ENCODE measurements at places on chromosomes 4 and X.

DNA sequence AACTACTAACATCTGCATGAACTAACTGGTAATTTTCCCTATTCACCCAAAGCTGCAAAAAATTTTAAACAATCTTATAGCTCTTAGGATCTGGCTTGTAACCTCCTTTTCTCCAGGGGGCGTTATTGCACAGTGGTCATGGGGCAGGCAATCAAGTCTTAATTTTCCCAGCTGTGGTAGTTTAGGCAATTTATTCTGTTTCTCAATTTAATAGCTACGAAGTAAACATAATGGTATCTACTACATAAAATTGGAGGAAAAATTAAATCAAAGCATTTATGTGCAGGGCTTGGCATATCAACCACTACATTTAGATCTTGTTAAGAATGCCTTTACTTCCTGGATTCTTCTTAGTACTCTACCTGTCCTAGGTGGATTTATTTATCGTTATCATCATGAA lies 137.4 kb upstream of the GUCY1A1 start:
- no peak for DNase-seq

DNA sequence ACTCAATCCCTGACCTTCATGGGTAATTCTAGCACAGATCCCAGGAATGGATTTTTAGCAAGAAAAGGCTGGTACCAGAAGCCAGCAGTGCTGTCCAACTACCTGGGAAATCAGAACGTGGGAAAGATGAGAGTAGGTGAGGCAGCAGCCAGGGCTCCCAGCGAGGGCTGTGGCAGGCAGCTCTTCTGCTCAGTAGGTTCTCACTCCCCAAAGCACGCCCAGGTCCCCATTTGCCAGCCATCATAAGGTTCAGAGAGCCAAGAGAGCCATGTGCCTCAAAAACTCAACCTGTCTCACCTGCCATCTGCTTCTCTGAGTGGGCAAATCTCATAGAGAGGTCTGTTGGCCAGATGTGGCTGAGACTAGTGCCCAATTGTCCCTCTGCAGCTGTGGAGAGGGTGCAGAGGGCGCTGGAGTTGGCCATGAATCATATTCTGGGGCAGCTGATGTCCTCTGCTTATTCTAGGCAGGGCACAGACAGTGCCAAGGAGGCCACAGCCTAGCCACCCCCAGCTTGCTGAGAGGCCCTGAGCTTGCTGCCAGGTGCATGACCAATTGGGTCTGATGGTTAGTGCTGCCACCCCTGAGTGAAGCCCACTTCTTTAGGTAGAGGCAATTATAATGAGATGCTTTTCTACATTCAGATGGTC lies 81.7 kb upstream of the GATB start:
- DNase-seq, result no peak

GRCh38 chrX:30283456-30284200 lies 25.6 kb downstream of the NR0B1 start:
- no peak for DNase-seq

DNA sequence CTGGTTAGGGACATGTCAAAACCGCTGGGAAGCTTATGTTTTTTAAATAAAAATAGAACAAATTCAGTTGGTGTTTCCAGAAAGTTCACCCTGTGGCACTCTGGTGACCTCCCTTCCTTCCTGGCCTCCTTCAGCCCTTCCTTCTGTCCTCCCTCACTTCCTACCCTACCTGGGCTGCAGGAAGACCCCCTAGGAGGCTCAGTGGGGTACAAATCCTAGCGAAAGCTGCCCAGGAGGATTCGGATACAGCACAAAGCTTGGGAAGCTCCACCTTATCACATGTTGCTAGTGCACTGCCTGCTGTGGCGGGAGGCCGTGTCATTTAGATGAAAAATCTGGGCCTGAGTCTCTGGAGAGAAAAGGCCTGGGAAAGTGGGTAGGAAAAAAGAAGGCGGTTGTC lies 60.5 kb downstream of the FHDC1 start:
- DNase-seq, result no peak

GRCh38 chr4:42458657-42459056 lies 61.4 kb downstream of the SHISA3 start:
- DNase-seq, result no peak

GRCh38 chr4:151719956-151720334 lies 40.9 kb downstream of the GATB start:
- no peak for DNase-seq

DNA sequence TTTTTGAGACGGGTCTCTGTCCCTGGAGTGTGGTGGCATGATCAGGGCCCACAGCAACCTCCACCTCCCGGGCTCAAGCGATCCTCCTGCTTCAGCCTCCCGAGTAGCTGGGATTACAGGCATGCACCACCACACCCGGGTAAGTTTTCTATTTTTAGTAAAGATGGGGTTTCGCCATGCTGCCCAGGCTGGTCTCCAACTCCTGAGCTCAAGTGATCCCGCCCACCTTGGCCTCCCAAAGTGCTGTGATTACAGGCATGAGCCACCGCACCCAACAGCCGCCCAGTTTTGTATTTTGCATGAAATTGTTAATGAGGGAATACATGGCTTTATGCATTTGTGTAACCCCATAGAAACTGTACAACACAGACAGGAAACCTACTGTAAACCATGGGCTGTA lies 2.8 kb upstream of the ARHGAP4 start:
- DNase-seq, result no peak

DNA sequence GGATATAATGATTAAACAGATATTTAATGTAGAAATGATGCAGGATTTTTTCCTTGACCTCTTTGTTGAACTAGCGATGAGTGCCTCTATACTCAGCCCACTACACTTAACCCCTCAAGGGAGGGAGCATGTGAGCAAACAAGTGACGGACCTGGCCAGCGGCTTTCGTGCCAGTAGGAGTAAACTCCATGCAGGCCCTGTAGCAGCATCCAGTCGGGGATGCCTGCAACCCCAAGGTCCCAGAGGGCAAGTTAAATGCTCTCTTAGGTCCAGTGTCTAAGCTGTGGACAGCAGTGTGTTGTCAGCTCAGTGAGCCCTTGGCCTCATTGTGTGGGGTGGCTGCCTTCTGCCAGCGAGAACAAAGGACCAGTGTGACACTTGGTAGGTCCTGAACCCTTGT lies 708.7 kb downstream of the TECRL start:
- no peak for DNase-seq

- peak; percentile 47 for DNase-seq
Measured at GRCh38 chr4:147984065-147984777, 252.3 kb downstream of the ARHGAP10 start.

DNA sequence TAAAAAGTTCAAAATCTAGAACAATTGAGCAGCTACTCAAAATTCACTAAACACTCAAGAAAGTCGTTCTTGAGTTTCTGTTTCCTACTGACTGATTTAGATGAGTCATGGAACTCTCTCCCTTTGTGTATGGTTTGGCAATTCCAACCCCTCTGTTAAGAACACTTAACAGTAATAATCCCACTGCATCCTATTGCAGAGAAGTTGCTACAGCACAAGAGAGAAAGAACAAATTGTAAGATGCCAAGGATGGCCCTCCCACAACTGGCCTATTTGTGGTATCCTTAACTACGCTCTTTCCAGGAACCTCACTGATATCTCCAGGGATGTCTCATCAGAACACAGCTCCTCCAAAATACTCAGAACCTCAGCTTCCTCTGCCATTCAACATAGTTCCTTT lies 701.8 kb upstream of the TENM3 start:
- DNase-seq, result no peak

GRCh38 chrX:130916636-130917422 lies 13.8 kb upstream of the ENOX2 start:
- peak; percentile 36 for DNase-seq

GRCh38 chr4:20422398-20422797 lies 170.7 kb downstream of the SLIT2 start:
- DNase-seq, result peak; percentile 71

DNA sequence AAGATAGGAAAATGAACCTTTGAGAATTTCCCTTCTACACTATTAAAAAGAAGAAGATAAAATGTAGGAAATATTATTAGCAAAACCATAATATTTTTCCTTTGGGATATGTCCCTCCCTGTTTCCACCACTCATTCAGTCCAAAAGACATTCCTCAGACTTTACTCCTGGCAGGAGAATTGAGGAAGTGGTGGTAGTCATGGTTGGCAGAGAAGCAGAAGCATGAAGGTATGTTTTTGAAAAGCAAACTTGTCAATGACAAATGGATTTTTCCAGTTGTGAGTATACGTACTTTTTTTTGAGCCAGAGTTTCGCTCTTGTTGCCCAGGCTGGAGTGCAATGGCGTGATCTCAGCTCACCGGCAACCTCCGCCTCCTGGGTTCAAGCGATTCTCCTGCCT lies 13.7 kb downstream of the STAG2 start:
- DNase-seq, result no peak

DNA sequence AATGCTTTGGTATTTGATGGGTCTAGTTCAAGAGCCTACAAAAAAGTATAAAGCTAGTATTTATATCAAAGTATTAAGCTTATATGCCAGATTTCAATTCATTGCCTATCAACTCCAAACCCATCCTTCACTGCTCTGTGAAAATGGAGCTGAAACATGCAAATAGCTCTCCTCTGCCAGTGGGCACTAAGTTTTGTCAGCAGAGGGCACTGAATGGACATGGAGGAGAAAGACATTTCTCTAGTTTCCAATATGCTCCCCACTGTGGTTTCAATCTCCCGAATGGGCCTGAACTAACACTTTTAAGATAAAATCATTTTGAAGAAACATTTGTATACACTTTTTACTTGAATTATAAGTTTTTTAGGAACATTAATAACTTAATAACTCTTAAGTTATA lies 12.4 kb downstream of the PPID start:
- no peak for DNase-seq

DNA sequence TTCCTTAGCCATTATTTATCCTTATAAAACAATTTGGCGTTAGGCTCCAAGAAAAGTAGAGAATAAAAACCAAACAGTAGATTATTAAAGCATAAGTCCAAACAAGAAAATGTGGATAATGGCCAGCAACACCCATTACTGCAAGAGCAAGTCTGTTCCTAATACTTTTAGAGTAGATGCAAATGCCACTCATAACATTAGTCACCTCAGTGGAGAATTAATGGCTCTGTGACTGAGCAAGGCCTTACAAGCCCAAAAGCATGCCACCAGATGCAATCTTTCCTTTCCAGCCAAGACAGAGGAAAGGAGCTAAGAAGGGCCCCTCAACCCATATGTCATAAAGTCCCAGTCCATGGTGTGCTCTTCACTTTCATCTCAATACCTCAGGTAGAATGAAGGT lies 373.8 kb downstream of the OPHN1 start:
- DNase-seq, result no peak

DNA sequence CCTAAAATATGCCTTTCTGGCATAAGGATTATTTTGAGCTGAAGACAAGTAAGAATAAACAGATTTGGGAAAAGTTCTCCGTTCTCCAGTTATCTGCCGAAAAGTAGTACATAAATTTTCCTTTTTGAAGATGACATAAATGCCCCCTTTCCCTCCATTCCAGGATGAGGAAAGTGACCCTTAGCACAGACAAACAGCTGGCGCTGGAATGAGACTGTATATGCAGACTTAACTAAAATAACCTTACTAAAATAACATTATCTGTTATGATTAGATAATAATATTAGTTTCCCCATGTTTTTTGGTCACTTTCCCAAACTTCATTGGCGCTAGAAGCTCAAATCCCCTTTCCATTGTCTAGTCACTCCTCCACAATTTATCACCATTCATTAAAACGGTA lies 21.5 kb downstream of the PDGFC start:
- DNase-seq, result no peak

GRCh38 chr4:55033296-55033695 lies 92.1 kb downstream of the KDR start:
- DNase-seq, result no peak

DNA sequence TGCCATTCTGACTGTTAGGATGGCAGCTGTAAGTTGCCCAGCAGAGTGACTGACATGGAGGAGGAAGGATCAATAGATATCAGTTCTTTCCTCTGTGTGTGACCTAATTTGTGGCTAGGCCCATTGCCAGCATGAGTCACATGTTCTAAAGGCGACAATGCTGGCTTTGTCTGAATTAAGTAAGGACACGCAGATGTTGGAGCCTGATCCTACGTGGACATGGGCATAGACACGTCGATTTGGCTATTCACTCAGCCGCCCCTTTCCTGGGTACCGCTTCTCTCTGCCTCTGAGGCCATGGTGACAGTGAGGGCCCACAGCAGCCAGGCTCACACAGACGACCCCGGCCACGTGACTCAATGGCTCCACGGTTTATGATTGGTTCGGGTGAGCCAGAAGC lies 16.3 kb downstream of the PROM1 start:
- DNase-seq, result no peak

DNA sequence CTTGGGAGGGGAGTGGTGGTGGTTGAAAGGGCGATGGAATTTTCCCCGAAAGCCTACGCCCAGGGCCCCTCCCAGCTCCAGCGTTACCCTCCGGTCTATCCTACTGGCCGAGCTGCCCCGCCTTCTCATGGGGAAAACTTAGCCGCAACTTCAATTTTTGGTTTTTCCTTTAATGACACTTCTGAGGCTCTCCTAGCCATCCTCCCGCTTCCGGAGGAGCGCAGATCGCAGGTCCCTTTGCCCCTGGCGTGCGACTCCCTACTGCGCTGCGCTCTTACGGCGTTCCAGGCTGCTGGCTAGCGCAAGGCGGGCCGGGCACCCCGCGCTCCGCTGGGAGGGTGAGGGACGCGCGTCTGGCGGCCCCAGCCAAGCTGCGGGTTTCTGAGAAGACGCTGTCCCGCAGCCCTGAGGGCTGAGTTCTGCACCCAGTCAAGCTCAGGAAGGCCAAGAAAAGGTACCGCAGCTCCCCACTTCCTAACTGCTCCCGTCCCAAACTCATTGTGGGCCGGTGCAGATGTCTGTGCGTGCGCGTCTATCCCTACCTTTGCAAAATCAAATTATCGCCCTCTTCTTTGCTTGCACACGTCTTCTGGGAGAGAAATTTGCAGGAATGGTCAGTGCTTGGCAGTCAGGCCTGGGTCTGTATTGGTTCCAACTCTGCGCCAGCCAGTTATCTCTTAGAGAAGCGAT lies 533 bp downstream of the IL15 start:
- DNase-seq, result peak; percentile 16

- no peak for DNase-seq
Measured at GRCh38 chrX:118519411-118520215, 24.0 kb downstream of the DOCK11 start.

- no peak for DNase-seq
Measured at GRCh38 chr4:101599620-101600019, 190.9 kb upstream of the BANK1 start.

- DNase-seq, result no peak
Measured at GRCh38 chr4:108372681-108373080, 203.9 kb upstream of the LEF1 start.

DNA sequence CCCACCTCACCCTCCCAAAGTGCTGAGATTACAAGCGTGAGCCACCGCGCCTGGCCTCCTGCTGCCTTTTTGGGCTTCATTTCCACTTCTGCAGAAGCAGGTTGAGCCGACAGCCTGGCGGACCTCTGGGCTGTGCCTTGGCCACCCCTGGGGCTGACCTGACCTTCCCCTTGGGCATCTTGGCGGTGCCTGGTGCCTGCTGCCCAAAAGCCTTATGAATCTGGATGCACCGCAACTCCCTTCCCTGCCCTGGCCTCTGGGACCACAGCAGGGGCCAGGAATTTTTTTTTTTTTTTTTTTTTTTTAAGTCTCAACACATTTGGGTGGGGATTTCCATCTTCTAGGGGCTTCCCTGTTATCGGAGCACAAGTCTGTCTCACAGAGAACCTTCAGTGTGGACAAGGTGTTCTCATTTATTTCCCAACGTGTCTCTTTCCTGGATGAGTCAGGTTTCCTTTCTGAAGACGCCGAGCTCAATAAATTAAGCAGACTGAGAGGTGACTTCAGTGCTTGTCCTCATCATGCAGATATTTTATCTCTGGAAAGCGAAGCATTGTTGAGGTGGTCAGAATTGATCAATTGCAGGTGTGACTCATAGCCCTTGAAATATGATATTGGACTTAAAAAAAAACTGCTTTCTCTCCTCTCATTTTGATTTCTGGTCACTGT lies 79.7 kb downstream of the SHROOM2 start:
- DNase-seq, result no peak

GRCh38 chr4:142354041-142354440 lies 492.1 kb downstream of the INPP4B start:
- no peak for DNase-seq

Data from NCI-H1092 treated with DMSO at 0.1 percent for 48 hours (cell line).